ENCODE measurements at places on chromosomes 2 and 18. TPM values are rescaled to one million over a fixed set of nuclear protein-coding genes. Genes with fewer than 3 reads are reported as not detected.

CEP192 gene
- 37.8 TPM for total RNA-seq

ACVR1C gene
- total RNA-seq: 0.04 TPM

MFSD6 gene
- total RNA-seq: 15.6 TPM

ALPG gene
- 1.2 TPM for total RNA-seq

DSG1 gene
- total RNA-seq: not detected

GPR35 gene
- 1.1 TPM for total RNA-seq

KIAA2012 gene
- not detected for total RNA-seq

REG3A gene
- not detected for total RNA-seq

RFTN2 gene
- not detected for total RNA-seq

OR6B2 gene
- not detected for total RNA-seq

DCDC2C gene
- not detected for total RNA-seq

CDH2 gene
- 8.5 TPM for total RNA-seq

OSR1 gene
- total RNA-seq: 6.9 TPM

Data from PC-9 (cell line).